C1 segment of cervical spinal cord (tissue), 14 donors: ENCODE measurements at places on chromosomes 6 and 20.

- DNase-seq = no peak
These were observed 990 bp downstream of the ZFP57 start for GRCh38 chr6:29679962-29680361.

DNA sequence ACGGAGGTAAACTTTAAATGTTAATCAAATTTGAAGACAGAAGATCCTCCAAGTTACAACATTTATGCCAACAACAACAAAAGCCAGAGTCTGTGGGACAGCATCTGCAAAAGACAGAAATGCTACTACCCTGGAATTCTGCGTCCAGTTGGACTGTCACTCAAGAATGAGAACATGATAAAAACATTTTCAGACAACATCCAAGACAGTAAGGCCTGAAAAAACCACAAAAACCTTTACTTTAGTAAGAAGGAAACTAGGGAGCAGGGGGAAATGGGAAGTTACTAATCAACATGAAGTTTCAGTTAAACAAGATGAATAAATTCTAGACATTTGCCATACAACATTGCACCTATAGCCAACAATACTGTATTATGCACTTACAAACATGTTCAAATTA is 77.6 kb downstream of the MLIP start:
- DNase-seq = no peak

DNA sequence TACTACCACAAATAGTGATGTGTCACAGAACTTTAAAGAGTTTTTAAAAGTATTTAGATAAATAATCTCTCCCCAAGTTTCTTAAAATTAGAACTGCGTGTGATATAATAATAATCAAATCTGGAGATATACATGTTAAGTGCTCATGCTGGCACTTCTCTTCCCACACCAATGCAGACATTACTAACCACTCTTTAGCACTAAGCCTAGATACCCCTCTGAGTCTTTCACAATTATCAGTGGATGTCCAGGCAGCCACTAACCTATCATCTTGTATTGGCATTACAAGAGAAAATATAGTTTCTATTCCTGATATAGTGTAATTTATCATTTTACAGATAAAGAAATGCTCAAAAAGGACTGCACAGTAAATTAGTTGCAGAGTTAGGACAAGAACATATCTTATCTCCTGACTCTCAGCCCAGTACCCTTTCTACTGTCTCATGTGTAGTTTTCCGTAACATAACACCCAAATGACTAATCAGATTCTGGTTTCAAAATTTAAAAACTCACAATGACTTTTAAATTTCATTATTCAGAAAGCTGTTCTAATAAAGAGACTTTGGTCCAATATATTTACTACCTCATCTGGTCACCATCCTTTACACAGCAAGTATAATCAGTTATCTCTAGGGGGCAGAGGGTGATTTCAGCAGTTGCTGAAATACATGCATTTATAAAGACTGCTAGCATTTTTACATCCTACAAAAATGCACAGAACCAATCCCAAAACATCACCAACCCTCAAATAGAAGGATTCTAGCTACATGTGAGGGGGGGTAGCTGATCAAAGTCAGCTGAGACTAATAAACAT is 215.5 kb upstream of the MCHR2 start:
- no peak for DNase-seq

DNA sequence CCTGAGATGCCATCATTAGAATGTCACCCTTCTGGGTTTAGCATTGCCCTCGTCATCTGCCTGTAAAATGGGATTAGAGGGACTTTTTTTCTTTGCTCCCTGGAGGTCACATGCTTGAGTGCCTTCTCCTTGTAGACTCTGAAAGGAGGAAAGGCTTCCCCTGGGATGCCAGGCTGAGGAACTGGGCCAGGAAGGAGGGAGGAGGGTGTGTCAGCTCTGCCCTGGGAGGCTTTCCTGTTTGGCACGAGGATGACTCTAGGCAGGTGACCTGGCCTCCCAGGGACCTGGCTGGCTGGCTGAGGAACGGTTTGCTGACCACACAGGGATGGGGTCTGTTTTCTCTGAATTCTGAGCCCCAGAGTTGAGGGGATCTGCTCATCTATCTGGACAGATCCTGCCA is 137.9 kb upstream of the RNF24 start:
- peak; percentile 52 for DNase-seq

DNA sequence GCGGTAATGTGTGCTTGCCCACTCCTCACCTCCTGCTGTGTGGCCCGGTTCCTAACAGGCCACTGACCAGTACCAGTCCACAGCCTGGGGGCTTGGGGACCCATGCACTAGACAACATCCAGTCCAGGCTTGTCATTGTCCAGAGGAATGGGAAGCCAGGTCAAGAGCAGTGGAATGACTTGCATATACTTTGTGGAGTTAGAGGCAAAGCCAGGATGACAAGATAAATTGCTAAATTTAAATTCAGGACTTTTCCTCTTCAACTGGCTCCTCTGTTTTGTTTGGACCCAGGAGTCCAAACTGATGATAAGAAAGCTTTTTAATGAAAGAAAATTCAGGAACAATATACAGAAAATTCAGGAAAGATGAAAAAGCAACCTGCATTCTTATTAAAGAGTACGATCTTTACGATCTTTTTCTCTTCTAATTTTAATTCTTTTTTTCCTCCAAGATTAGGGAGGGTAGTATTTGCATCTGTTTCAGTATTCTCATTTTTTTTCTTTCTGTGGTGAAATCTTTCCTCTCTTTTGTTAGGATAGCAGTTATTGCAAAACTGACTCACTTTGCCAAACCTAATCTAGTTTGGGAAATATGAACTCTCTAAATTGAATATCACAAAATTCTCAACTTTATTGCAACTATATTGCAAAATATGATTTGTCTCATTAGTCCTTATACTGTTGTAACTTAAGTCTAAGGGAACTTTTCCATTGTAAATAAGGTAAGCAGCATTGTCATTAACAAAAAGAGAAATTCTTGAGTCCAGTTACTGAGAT is 48.2 kb downstream of the DCBLD1 start:
- DNase-seq = no peak
